COR-L47 (cell line): ENCODE measurements at places on chromosomes 3 and 15.

DNA sequence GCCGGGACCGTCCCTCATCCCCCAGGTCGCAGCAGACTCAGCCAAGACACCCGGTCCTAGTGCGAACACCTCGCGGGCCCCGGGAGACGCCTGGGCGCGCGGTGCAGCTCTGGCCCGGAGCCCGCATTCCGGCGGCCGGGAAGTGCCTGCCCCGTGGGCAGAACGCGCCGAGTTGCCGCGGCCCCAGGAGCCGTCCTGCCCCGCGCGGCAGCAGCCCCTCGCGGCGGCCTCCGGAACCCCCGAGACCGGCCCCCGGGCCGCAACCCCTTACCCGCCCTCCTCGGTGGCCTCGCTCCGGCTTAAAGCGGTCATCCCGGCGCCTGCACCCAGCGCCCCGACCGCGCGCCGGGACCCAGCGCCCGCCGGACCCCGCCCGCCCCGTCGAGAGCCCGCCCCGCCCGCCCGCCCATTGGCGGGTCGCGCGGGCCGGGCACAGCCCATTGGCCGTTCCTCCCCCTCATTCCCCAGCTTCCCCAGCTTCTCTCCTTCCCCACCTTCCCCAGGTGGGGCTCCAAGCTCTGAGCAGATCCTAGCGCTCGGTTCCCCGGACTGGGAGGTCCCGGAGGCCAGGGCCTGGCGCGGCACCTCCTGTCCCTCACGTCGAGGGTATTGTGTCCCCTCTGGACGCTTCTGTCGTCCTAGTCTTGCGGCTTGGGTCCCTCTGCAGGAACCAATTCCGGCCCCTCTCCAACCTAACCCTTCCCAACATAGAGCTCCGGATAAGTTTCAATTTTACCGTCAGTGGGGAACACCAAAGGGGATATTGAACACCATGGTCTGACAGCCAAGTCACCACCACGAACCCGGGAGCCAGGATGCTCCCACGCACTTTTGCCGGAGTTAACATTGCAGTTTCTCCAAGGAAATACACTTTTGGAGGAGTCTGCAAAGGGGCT lies at the start of gene GRAMD2A:
Gene GRAMD2A (minus strand): TSS at position 328 of the 896 bp plus-strand sequence.
- DNase-seq = no peak

DNA sequence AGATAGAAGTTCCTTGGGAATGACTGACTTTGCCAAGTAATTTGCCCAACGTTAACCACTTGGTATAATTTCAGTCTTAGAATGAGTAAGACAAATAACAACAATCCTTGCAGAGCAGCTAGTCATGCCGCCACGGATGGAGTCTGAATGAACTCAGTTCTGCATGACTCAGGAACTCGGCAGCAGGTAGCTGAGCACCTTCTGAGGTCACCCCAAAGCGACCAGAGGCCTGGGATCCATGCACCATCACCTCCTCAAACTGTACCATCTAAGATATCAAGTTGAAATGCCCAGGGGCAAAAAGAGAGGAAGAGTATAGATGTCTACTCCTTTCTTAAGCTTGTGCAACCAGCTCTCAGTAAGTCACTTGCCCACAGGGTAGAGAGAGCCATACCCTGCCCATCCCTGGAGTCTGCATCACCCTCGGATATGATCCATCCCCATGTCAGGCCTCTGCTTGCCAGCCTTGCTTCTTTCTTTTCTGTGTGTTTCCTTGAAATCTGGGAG lies 8.5 kb upstream of the CDCP1 start:
- no peak for DNase-seq

DNA sequence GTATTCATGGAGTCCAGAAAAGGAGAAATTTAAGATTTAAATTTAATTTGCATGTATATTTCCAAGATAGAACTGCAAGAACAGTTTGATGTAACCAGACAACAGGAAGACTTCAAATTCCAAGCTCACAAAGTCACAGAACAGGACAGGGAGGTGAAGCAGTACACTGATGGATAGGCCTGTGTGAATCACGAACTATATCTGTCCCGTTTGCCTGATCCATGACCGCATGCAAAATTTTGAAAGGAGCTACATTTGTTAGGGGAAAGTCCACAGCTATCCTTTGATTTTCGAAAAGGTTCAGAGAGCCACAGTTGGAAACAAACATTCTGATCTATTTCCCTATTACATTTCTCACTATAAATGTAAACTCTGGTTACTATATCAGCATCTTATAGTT lies 79.5 kb upstream of the SLC12A8 start:
- no peak for DNase-seq

GRCh38 chr15:94206463-94207167 lies 24.7 kb upstream of the MCTP2 start:
- no peak for DNase-seq

DNA sequence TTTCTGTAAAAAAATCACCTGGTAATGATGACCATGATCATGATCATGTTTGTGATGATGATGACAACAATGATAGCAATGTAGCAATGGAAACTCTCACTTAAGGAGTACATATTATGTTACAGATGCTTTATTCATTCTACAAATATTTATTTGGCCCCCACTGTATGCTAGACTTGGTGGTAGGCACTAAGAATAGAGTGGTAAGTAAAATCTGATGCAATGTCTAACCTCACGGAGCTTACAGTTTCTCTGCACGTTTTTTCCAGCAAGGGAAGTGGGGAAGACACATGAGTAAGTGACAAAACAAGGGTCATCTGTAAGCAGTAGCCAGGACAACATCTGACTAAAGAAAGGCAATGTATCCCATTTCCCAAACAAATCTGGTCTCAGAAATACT lies 199.4 kb upstream of the MRPL3 start:
- no peak for DNase-seq

DNA sequence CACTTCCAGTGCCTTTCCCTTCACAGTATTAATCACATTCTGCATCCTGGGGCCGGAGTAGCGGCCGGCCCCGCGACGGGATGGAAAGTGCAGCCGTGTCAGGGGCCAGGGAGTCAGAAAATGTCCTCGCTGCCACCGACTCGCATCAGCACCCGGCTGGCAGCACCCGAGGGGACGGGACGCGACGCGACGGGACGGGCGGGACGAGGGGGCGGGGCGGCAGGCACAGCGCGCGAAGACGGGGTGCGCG lies 353 bp downstream of the ATG3 start:
- peak; percentile 72 for DNase-seq

DNA sequence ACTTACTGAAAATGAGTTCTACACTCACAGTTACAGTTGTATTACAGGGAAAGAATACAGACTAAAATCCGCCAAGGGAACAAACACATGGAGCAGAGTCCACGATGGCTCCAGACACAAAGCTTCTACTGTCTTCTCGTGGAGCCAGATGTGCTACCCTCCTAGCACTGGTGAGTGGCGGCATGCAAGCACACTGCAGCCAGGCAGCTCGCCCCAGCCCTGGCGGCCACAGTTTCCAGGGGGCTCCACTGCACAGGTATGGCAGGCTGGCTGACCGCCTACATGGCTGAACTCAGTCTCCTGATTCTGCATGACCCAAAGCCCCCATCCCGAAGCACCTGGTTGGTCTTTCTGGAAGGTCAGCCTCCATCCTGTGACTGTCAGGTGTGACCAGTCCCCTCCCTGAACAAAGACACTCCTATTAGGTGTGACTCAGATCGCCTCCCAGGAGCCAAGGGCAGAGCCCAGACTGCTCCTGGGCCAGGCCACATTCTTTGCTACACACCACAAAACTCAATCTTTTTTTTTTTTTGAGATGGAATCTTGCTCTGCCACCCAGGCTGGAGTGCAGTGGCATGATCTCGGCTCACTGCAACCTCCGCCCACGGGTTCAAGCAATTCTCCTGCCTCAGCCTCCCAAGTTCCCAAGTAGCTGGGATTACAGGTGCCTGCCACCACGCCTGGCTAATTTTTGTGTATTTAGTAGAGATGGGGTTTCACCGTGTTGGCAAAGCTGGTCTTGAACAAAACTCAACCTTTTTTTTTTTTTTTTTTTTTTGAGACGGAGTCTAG lies 51.5 kb downstream of the CFAP92 start:
- DNase-seq = no peak

GRCh38 chr3:58535531-58536500 lies 1.2 kb downstream of the ACOX2 start:
- no peak for DNase-seq

DNA sequence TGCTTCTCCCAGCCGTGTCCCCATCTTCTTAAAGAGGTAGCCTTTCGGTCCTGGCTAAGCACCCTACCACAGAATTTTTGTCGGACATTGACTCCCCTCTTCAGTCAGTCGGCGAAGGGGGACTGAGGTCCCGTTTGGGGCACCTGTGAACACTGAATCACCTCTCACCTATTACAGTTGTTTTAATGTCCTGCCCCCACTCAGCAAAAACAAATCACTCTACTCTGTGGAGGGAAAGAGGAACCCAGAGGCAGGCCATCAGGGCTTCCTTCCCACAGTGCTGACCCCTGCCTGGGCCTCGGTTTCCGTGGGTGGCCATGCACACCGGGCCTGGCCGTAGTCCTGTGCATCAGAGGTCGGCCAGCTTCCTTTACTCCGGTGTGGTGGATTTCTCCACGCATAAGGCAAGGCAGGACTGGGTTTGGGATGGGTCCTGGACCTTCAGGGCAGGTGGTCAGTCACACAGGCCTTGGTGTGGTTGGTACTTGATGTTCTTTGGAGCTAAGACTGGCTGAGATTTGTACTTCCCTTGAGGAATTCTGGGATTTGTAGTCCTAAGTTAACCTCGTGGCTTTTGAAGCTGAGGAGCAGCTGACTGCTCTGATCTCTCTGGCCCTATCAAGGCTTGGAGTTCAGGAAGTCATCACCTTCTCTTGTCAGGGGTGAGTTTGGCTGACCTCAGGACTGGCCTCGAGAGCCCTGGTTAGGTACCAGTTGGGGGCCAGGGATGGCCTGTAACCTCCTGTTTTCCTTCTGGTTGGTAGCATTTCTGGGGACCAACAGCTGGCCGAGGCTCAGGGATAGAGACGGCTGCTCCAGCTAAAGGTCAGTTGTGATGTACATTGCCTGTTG lies 627 bp upstream of the FAM131A start:
- DNase-seq = peak; percentile 10

DNA sequence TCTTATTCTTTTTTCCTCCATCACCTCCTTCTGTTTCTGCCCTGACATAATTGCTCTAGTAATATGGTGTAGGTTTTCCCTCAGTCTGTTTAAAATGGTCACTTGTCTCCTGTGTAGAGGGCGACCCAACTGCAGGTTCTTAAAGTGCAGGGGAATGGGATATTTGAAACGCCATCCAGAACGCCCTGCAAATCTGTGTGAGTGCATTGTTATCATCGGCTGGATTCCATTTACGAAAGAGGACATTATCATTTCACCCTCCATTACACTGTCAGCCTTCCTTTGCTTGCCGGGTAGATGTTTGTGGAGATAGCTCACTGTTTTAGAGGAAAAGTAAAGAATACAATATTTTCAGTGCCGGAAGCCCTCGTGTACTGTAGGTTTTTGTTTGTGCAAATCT lies 354.0 kb downstream of the LRTM1 start:
- no peak for DNase-seq
